ENCODE measurements at places on chromosomes 2 and 18. TPM values are rescaled to one million over a fixed set of nuclear protein-coding genes. Genes with fewer than 3 reads are reported as not detected.

ANKRD62 gene
- not detected for total RNA-seq

MSTN gene
- 18.8 TPM for total RNA-seq

RBKS gene
- total RNA-seq: 2.1 TPM

GCG gene
- 5.2 TPM for total RNA-seq

SLC30A3 gene
- total RNA-seq: 0.52 TPM

C2orf72 gene
- total RNA-seq: 1.0 TPM

Data from skeletal muscle tissue (tissue), 5 donors.